LNCaP clone FGC (cell line): ENCODE measurements at places on chromosomes 11 and 22.

- DNase-seq: no peak
These were observed 68.6 kb downstream of the CDKN1C start for GRCh38 chr11:2816941-2817421.

- DNase-seq: no peak
These were observed 17.2 kb downstream of the WEE1 start for GRCh38 chr11:9590717-9591116.

GRCh38 chr22:28826921-28827320 lies 26.6 kb upstream of the XBP1 start:
- no peak for DNase-seq

DNA sequence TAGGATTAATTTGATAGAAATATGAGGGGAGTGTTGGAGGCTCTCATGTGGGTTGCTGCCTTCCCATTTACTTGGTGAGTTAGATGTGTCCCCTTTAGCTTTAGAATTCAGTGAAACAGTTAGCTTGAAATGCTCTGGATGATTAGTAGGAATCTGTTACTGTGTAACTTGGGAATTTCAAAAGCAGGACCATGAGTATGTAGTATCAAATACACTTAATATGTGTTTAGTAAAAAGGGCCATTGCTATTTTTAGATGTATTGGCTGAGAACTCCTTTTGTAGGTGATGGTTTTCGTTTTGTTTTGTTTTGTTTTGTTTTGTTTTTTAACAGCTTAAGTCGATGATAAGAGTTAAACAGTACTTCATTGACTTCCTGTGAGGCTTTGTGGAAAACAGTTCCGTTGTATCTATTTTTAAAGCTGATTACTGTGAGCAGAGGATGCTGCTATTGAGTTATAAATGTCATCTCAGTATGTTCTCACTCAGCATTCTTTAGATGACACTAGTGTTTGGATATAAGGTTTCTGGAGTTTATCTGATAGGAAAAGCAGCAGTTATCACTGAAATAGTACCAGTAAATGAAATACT lies 53.5 kb downstream of the MCAM start:
- DNase-seq: no peak

GRCh38 chr22:46079861-46080821 lies 70.2 kb upstream of the PPARA start:
- no peak for DNase-seq
